ENCODE measurements at places on chromosomes 2 and 18.

GRCh38 chr2:215619022-215619958, 183.4 kb upstream of the FN1 start:
- no peak for DNase-seq

GRCh38 chr2:158337018-158337417, 119.5 kb downstream of the CCDC148 start:
- no peak for DNase-seq

- DNase-seq: no peak
Measured at GRCh38 chr2:102166189-102166845, 20.5 kb upstream of the IL1RL2 start.

DNA sequence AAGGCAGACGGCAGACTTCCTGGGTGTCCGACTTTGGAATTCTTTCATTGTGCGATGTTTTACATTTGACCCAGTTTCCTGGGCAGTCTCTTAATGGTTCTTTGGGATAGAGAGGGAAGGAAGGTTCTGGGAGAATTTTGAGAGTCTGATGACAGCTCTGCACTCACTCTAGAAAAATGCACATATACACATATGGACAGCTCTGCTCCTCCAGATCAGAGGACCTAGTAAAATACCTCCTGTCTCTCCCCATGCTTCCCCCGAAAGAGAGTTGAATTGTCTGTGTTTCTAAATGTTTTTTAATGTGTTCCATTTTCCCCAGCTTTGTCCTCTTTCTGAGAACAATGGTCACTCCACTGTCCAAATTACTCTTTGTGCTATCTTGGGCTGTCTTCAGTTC, 102.0 kb upstream of the CXCR4 start:
- DNase-seq: no peak

GRCh38 chr2:178009813-178010212, 62.8 kb downstream of the PDE11A start:
- no peak for DNase-seq

DNA sequence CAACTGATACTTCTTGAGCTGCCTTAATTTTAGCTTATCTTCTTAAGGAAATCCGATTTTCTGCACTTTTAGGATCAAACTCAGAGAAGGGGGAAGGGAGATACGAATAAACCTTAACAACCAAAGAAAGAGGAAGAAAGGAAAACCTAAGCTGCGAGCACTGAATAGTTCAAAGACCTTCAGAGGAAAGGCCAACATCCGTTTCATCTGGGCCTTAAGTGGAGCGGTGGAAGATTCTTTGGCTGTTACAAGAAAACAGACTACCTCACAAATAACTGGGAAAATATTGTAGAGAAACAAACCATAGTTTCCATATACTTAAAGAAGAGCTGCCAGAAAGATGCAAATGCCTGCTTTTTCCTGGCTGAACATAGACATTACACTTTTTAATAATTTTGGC, 43.6 kb downstream of the VIT start:
- DNase-seq: no peak

DNA sequence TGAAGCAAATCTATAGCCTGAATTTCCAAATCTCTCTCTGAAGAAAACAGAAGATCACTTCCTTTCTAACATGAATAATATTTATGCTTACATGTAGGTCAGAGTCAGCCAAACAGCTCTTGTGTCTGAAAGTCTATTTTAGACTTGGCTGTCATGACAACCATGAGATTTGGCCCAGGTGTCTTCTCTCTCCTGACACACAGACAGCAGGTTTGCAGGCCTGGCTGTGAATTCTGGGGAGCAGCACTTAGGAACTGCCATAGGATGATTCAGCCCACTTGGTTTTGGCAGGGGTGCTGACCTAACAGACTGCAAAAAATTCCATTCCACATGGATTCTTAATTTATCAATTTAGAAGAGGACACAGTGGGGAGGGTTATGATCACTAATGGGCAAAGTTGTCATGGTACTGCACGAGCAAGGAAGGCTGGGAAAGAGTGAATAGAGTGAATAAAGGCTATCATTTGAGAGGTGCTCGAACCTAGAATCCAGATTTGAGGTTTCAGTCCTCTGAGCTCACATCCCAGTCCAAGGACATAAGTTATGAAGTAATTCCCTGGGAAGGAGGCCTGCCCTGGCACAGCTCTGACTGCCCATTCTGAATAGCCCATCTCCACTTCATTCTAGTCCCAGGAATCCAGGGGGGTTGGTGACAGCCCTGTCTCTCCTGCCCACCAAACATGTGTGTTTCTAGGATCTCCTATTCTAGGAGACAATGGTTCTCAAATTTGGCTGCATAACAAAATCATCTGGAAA, 453.9 kb upstream of the TRIB2 start:
- no peak for DNase-seq

DNA sequence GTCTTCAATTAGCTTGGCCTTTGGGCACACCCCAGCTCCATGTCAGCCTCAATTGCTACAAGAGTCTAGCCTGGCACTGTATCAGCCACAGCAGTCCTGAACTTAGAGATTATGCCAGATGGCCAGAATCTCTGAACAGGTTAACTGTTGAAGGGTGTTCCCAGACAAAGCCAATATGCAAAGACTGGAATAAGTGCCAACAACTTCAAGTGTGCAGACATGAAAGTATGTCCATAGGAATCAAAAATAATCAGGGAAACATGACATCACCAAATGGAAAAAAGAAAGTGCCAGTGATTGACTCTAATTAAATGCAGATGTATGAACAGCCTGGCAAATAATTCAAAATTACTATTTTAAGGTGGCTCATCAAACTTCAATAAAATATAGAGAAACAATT, 98.5 kb upstream of the DOCK10 start:
- no peak for DNase-seq

GRCh38 chr2:6930923-6931647, 13.9 kb downstream of the RNF144A start:
- DNase-seq: no peak

GRCh38 chr18:5513947-5514346, 29.9 kb downstream of the EPB41L3 start:
- no peak for DNase-seq

DNA sequence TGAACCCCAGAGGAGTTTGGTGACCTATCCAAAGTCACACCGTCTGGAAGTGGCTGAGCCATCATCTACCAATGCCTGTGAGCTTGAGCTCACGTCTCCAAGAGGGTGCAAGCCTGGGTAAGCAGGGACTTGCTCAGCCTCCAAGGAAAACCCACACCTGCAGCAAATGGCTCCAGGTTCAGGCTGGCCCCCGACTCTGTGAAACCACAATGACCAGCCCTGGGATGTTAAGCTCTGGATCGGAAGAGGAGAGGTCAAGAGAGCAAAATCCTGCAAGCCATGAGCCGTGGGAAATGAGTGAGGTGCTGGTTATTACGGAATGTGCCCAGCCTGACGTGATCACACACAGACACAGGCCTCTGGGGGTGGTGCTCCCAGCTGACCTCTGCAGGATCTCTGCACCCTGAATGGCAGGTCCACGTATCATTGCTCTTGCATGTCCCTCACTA, 94.1 kb upstream of the OTOS start:
- DNase-seq: no peak

- DNase-seq: no peak
Measured at GRCh38 chr2:217703999-217704398, 298.8 kb downstream of the TNS1 start.

GRCh38 chr2:105521176-105521575, 122.3 kb upstream of the FHL2 start:
- no peak for DNase-seq

- DNase-seq: no peak
Measured at GRCh38 chr2:133504566-133505505, 63.4 kb downstream of the NCKAP5 start.

DNA sequence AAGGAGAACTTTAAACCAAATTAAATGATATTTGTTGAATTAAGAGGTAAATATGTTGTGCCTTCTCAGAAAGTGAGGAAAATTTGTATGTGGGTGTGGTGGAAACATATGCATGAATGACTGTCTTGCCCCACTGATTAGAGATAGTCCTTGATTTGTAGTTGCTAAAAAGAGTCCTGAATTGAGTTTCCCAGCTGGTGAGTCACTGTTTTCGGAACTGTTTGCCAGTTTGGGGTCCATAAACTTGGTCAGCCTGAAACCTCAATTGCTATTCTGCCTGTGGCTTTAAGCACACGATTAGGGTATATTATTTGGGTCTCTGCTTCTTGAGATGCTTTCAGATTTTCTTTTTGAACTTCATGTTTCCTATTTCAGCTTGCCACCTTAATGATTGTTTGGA, 53.3 kb downstream of the PIKFYVE start:
- peak; percentile 33 for DNase-seq

- DNase-seq: no peak
Measured at GRCh38 chr2:217593732-217594131, 409.1 kb downstream of the TNS1 start.

GRCh38 chr2:56630286-56630685, 446.5 kb downstream of the CCDC85A start:
- no peak for DNase-seq

GRCh38 chr2:59733567-59733930, 819.9 kb downstream of the BCL11A start:
- DNase-seq: no peak

- no peak for DNase-seq
Measured at GRCh38 chr2:241003830-241004564, 5.6 kb downstream of the SNED1 start.

DNA sequence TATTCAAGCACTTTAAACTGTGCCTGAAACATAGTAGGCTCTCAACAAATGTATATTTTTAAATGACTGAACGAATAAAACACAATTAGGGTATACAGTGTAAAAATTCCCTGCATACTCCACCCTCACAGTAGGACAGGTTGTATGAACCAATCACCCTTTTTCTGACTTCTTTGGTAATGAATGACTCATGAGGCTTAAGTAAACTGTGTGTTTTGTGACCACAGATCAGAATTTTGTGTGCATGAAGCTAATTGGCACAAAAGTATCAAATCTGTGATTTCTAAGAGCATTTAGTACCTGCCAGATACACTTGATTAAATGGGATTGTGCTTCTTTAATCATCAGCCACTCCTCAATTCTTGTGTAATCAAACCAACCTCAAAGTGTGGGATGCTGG, 109.9 kb upstream of the MAP4K3 start:
- DNase-seq: no peak

- DNase-seq: no peak
Measured at GRCh38 chr18:36828157-36828629, 609 bp downstream of the TPGS2 start.

DNA sequence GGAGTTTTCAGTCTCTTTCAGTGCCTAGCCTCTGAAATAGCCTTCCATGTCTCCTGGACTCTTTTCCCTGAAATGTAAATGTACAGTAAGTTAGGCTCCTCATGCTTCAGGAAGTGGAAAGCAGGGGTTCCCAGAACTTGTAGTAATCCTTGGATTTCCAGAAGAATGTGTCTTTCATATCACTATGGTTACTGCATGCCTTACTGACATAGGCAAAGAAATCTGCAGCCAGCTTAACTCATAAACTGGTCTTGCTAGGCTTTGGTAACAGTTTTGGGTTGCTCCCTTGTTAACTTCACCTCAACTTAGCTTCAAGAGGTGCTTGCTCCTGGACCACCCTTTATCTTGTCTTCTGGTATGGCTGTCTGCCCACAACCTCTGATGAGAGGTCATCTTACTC, 686.8 kb upstream of the DDX18 start:
- DNase-seq: no peak

- DNase-seq: no peak
Measured at GRCh38 chr2:9771481-9772017, 71.7 kb upstream of the TAF1B start.

GRCh38 chr18:13550418-13551304, 175.7 kb downstream of the FAM210A start:
- DNase-seq: no peak

DNA sequence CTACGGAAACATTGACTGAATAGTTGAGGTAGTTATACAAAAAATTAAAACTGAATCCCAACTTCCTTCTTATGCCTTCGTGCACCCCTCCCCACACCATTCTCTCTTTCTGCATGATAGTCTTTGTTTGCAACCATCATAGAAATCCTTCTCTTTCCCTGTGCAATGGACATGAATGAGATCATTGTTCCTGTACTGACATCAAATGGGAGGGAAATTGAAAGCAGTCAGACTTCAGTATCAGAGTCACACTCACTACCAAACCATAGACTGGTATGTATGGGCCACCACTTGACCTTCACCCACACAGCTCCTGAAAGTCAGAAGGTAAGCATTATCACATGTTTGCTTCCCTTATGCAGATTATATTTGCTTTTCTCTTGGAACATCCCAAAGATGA, 782.8 kb downstream of the BCL11A start:
- DNase-seq: no peak

GRCh38 chr18:42183746-42184145, 228.7 kb downstream of the PIK3C3 start:
- DNase-seq: no peak

GRCh38 chr18:33875029-33875565, 297.1 kb downstream of the ASXL3 start:
- no peak for DNase-seq

- DNase-seq: no peak
Measured at GRCh38 chr2:108924580-108925251, 64.3 kb downstream of the EDAR start.

DNA sequence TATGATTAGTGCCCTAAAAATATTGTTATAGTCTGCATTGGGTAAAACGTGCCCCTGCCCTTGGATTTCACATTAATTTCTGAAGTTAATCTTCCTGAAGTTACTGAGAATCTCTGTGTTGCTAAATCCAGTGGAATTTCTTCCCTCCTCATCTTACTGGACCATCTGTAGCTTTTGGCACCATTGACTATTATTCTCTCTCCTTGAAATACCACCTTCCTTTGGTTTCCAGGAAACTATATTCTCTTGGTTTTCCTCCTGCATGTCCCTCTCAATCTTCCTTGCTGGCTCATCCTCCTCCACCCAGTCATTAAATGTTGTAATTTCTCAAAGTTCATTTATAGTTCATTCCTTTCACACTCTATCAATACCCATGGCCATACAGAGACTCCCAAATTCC, 110.6 kb upstream of the SLC35G4 start:
- DNase-seq: no peak

DNA sequence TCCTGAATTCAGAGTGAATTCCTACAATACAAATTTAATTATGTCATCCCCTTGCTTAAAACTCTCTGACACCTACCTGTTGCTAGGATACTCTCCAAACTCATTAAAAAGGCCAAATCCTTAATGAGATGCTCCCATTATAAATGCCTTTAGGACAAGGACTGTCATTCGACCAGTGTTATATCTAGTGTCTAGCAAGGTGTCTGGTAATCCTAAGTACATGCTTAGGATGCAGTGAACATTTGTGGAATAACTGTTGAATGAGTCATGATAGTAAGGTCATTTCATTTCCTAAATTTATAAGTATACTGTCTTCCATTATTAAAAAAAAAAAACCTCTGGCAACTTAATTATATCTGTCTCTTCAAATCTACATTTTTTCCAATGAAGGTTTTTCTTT, 588.9 kb upstream of the NRXN1 start:
- no peak for DNase-seq

GRCh38 chr2:95258271-95258670, 16.0 kb upstream of the PROM2 start:
- DNase-seq: no peak

GRCh38 chr2:100625717-100626116, 62.9 kb downstream of the PDCL3 start:
- DNase-seq: no peak

GRCh38 chr2:120436460-120436739, 90.5 kb downstream of the INHBB start:
- DNase-seq: no peak

All from B cell (primary cell).